ENCODE measurements at places on chromosomes 6 and 20. TPM values are rescaled to one million over a fixed set of nuclear protein-coding genes. Genes with fewer than 3 reads are reported as not detected.

PROKR2 gene
- not detected for total RNA-seq

ADTRP gene
- 0.38 TPM for total RNA-seq

LRRN4 gene
- not detected for total RNA-seq

HLA-DQB2 gene
- not detected for total RNA-seq

VARS2 gene
- 11.1 TPM for total RNA-seq

ADAM33 gene
- total RNA-seq = under 0.01 TPM

CPNE5 gene
- 5.0 TPM for total RNA-seq

GRM4 gene
- total RNA-seq = under 0.01 TPM

MUC21 gene
- not detected for total RNA-seq

SEMG1 gene
- total RNA-seq = not detected

SLC16A10 gene
- total RNA-seq = under 0.01 TPM

ASIP gene
- not detected for total RNA-seq

GCNT2 gene
- total RNA-seq = 57.8 TPM

GPX5 gene
- total RNA-seq = not detected

SLC25A27 gene
- 0.51 TPM for total RNA-seq

NOX3 gene
- not detected for total RNA-seq

KIF25 gene
- total RNA-seq = under 0.01 TPM

KHDC1L gene
- not detected for total RNA-seq

GRCh38 chr20:62534526-62535221 is 58.9 kb upstream of the GATA5 start:
- DNase-seq = no peak

- DNase-seq = no peak
These were observed 5.6 kb upstream of the POLR1H start for GRCh38 chr6:30055513-30055912.

- DNase-seq = no peak
These were observed 186.8 kb upstream of the RREB1 start for GRCh38 chr6:6920987-6921313.

- DNase-seq = no peak
These were observed 26.2 kb downstream of the CTCFL start for GRCh38 chr20:57498425-57499400.

DNA sequence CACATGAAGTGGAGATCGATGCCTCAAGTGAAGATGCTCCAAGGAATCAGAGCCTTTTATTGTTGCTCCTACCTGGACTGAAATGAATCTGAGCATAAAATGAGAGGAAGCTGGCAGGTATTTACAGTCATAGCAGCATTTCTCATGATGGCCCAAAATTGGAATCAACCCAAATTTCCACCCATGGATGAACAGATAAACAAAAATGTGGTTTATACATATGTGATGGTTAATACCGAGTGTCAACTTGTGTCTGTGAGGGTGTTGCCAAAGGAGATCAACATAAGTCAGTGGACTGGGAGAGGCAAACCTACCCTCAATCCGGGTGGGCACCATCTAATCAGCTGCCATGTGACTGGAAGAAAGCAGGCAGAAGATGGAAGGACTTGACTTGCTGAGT is 178.2 kb downstream of the PTPRT start:
- no peak for DNase-seq

- no peak for DNase-seq
These were observed 43.3 kb downstream of the NOX3 start for GRCh38 chr6:155412335-155412734.

GRCh38 chr6:2053691-2054090 is 191.7 kb downstream of the GMDS start:
- no peak for DNase-seq

GRCh38 chr6:111861431-111861885 is 11.8 kb downstream of the FYN start:
- DNase-seq = no peak

DNA sequence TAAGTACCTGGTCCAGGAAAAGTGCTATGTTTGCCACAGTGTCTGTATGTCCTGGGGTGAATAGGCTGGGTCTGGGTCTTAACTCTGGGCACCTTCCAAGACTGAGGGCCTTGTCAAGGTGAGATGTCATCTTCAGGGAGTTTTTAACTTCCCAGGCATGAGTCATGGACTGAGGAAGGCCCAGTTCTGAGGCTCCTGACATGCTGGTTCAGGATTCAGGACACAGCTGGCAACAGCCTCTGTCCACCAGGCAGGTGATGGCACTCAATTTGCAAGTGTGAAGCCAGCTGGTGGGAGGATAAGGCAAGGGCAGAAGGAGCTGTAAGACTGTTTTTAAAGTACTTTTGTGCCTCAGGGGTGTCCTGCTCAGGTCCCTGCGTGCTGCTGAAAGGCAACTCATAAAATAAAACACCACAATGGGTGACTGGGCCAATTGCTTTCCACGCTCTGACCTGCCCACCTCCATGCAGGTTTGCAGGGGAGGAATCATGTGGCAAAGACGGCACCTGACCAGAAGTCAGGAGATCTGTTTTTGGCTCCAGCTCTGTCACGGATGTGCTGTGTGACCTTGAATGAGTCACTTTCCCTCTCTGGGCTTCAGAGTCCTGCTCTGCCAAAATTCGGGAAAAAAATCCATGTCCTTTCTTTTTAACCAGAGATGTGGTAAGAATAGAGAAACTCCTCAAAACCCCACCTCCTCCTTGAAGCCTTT is 4.9 kb upstream of the PACSIN1 start:
- peak; percentile 58 for DNase-seq

- DNase-seq = peak; percentile 58
These were observed 93.2 kb downstream of the MMS22L start for GRCh38 chr6:97189767-97190166.

DNA sequence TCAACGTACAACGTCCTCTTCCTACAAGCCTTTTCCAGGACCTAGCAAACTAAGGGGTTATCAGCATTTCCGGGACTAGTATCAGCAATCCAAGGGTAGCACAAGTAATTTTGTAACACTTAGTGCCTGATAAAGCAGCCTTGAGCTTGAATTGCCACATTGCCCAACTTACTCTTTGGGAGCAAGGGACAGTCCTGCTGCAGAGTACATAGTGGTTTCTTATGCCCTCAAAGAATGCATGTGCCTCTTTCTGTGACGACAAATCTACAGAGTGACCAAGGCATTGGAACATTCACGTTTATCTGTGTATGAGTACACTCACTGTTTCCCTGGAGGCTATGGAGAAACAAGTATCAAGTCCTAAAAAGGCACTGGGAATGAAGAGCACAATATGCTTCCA is 3.2 kb upstream of the ID4 start:
- no peak for DNase-seq

DNA sequence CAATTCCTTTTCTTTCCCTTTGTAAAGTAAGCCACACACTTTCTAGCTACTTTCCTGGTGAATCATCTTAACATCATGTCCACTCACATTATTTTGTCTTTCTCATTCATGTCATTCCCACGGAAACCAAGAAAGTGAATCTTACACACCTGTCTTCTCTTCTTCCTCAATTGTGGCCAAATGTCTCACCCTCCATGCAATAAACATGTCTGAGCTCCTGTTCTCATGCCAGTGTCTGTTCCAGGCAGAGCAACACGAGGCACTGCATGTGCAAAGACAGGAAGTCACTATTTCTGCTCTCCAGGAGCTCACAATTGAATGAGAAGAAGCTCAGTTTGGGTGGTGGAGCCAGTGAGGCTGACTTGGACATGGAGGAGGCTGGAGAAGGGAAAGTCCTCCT is 29.0 kb upstream of the TMEM244 start:
- peak; percentile 30 for DNase-seq

- DNase-seq = no peak
These were observed 61.6 kb downstream of the GRM1 start for GRCh38 chr6:146090474-146090873.

DNA sequence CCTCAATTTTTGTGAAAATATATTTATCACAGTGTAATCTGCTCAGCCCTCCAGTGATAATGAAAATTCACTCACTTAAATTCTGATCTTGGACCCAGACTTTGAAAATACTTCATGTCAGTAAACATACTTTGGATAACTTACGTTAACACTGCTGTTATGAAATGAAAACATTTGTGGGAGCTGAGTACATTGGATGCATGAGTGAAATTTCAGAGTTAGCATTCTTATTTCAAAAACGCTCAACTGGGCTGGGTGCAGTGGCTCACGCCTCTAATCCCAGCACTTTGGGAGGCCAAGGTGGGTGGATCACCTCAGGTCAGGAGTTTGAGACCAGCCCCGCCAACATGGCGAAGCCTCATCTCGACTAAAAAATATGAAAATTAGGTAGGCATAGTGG is 196.4 kb downstream of the UTRN start:
- DNase-seq = no peak

- no peak for DNase-seq
These were observed 9.7 kb downstream of the LRRN4 start for GRCh38 chr20:6044115-6044514.

- no peak for DNase-seq
These were observed 39.0 kb upstream of the ASCC3 start for GRCh38 chr6:100920028-100920605.

DNA sequence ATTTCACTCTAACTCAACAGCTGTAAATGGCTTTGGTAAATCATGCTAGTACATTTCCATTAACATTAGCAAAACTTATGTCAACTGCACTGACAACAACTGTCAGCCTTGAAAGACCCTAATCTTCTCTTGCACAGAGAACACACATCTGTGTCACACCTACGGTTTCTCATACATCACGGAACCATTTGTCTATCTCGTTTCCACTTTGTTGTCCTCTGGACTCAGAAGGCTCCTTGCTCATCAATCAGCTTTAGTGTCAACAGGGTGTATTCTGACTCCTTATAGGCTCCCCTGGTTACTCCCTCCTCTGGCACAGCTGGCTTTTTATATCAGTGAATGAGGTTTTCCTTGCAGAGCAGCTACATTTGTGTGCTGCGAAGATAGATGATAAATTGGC is 49.3 kb downstream of the CD83 start:
- DNase-seq = no peak

DNA sequence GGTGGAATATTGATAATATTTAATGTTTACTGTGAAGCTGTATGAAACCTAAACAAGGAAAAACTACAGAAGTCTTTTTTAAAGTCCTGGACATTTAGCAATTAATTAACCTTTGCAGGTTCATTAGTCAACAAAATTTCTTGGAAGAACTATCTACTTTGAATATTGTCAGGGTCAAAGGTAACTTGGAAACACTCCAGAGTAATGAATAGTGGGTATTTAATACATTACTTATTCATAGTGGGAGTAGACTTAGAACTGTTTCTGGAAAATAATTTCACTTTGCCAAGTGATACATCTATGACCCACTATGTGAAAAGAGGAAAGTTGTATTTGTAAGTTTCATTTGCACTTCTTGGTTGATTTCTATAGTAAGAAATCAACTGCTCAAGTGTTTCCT is 319.1 kb downstream of the TFAP2B start:
- DNase-seq = no peak

GRCh38 chr6:91088515-91088914 is 501.6 kb upstream of the MAP3K7 start:
- no peak for DNase-seq

GRCh38 chr6:34055223-34055933 is 90.5 kb downstream of the GRM4 start:
- DNase-seq = peak; percentile 38

DNA sequence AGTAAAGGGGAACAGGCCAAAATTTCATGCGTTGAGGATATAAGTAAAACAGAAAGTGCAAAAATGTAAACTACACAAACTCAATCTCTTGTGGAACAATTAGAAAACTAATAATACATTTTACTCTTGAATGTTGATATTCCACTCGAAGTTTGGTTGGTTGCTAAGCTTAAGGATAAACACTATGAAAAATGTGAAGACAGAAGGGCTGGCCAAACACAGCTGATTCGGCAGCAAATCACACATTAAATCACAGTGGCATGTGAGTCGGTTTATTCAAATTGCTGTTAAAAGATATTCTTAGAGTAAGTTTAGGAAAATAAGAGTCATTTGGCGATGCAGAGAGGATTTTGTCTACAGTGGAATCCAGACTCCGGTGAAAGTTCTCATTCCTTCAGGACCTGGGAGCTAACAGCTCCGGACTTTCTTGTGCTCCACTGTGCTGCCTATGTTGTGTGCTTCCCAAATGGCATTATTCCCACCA is 1.4 kb upstream of the EPM2A start:
- no peak for DNase-seq

DNA sequence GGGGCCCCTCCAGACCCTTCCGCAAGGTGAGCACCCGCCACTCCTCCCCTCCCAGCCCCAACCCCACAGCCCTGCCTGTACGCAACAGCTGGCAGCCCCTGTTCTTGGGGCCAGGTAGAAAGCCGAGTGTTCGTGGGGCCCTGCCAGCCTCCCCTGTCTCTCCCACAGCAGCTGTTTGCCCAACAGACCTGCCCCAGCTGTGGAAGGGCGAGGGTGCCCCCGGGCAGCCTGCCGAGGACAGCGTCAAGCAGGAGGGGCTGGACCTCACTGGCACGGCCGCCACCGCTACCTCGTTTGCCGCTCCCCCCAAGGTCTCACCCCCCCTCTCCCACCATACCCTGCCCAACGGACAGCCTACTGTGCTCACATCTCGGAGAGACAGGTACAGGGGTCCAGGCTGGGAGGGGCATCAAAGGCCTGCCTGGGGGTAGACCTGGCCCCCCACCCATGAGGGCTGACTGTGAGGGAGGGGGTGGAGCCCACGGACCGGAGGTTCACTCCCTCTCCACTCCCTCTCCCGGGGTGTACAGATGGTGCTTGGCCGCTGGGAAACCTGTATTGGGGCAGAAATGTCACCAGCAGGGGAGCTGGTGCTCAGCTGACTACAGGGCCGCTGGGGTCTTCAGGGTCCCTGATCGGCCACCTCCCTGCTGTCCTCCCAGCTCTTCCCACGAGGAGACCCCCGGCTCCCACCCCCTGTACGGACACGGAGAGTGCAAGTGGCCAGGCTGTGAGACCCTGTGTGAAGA is 41.1 kb downstream of the FOXP4 start:
- no peak for DNase-seq

GRCh38 chr6:144298916-144299315 is 13.8 kb downstream of the UTRN start:
- no peak for DNase-seq

GRCh38 chr20:61801428-61801827 is 264.3 kb downstream of the TAF4 start:
- no peak for DNase-seq
